NCI-H526 (cell line): ENCODE measurements at places on chromosomes 6 and 20.

GRCh38 chr20:35839904-35840303 is 68.1 kb downstream of the PHF20 start:
- DNase-seq = no peak

DNA sequence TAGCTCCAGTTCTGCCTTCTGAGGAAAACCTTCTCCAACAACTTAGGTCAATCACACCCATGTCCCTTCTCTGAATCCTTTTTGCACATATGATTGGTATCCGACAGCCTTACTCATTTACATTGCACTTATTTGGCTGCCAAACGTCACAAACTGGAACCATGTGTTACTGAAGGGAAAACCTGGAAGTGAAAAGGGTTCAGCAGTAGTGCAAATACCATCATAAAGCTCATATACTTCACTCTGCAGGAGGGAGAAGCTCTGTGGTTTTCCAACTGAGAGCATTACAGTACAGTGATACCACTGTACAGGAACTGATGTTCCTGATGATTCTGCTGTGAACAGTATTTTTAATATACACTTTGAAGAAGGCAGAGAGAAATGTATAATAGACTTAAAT is 87.8 kb downstream of the SLC16A10 start:
- DNase-seq = no peak

DNA sequence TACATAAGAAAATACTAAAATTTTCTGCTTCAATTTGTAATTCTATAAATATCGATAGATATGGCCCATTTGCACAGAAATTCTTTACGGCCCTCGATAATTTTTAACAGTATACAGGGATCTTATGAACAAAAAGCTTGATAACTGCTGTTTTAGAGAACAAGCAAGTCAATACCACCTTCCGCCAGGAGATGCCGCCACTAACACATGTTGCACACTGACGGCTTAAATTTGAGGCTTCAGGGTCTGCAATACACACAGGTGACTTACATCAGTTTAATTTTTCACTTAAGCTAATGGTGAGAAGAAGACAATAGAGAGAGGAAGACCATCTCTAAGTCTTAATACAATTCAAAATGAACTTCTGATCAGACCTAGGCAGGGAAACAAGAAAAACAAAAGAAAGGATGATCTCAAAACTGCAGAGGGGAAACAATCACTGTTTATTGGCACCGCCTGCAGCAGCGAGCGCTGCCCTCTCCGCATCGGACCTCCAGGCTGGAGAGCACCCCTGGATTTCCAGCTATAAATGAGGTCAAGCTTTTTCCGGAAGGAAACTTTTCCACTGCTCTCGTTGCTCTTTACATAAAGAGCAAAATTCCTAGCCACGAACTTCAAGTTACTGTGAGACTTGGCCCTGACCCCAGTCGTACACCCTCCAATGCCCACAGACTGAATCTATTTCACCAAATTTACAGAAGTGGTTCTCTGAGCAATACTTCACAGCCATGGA is 53.9 kb downstream of the OTOR start:
- DNase-seq = peak; percentile 87

- DNase-seq = no peak
Observed at GRCh38 chr6:22471132-22471690, 98.2 kb upstream of the HDGFL1 start.

GRCh38 chr20:35699957-35700624 is 886 bp downstream of the ROMO1 start:
- DNase-seq = no peak

DNA sequence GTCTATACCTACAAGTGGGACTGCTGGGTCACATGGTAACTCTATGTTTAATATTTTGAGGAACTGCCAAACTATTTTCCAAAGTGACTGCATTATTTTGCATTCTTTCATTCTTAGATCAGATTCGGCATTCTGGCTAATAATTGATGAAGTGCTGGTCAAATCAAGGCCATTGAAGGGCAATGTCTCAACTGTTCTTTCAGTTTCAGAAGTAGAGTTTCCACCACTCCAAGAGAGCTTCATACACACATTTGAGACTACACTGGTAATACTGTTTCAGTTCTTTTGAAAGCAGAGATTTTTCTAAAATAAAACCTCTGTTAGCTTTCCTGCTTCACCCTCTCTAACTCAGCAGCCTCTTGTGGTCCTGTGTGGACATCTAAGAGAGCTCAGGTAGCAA is 154.5 kb downstream of the CFAP61 start:
- DNase-seq = no peak

DNA sequence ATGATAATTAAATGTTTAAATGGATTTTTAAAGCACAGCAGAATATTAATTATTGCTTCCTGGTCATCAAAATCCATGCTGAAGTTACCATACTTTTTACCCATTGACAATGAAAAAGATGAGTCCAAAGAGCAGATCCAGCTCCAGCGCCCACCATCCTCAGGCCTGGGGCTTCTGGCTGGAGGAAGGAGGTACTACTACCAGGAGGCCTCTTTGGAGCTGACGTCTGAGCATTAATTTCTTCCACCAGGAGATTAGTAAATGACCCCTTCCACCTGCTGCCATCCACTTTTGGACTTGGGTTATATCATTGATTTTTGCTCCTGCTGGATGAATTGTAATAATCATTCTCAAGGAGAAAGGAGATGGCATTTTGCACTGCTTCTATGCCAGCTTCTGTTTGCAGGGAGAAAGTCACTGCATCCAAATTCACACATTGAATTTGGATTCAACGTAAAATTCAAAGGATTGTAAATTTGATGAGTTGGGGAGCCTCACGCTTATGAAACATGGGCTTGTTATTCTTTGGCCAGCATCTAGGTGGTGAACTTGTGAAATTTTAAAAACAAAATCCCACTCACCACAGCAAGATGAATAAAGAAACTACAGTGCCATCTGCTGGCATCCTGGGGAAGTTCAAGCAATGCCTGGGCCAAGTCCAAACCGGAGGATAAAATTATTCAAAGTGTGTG is 121.8 kb downstream of the SASH1 start:
- peak; percentile 56 for DNase-seq

DNA sequence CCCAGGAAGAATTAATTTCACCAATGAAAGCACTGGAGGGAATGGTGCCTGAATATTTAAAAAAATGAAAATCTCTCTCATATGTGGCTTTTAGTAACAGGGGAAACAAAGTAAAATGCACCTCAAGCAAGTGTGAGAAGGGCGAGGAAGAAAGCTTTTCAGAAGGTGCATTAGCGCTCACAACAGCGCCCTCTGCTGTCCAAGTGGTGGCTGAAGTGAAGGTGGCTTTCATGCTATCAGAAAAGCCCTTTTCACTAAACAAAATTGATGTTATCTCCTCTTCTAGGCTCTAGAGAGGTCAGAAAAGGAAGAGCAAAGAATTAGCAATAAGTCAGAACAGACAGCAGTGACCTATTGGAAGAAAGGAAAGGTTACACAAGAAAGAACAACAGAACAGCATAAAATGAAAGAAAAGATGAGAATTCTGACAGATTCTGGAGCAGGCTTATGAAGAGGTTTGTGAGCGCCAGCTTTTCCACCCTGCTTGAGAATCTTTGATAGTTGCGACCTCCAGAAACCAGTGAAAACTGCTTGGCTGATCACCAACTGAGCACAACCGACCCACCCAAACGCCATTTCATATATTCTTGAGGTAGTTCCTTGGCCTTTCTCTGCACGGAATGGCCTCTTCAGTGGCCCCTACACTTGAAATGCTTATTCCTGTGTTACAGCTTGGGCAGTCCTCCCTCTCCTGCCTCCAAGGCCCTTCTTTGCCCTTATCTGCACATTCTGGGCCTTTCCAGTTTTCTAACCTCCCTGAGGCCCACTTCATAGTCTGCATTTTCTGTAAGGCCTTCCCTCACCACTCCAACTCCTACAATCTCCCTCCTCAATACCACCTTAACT is 45.3 kb downstream of the SMLR1 start:
- peak; percentile 30 for DNase-seq

- peak; percentile 83 for DNase-seq
Observed at GRCh38 chr6:110039981-110040383, 61.9 kb downstream of the GPR6 start.

GRCh38 chr20:10419550-10420133 is 14.4 kb downstream of the MKKS start:
- no peak for DNase-seq

DNA sequence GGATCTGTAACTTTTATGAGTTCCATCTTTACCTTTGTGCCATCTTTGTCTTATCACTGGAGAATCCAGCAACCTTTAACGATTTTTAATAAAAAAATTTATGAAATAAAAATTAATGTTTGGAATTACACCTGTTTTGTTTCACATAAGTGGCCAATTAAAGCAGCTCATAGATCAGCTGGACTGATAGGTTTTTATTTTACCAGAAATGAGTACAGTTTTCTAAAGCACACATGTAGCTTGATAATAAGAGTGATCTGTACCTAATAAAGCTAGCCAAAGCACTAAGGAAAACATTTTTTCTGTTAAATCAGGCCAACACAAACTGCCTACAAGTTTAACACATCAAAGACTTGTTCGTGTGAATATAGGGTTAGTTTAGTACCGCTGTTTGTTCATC is 500.1 kb downstream of the CDKAL1 start:
- no peak for DNase-seq

GRCh38 chr20:53162251-53162835 is 190.2 kb downstream of the TSHZ2 start:
- DNase-seq = peak; percentile 24
